ENCODE measurements at places on chromosomes 2 and 18.

DNA sequence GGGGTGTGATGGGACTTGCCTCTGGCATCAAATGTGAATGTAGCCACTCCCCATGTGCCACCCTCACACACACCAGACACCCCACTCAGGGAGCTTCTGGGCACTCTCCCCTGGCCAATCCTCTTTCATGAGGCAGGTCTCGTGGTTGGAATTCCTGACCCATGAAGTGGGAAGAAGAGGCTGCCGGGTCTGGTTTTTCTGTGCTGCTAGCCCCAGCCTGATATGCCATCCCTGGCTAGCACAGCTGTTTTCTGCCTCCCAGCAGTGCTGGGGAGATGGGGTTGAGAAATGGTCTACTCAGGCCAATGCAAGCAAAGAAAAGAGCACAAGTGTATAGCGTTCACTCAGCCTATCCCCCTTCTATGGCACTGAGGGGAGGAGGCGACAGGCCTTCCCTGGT lies 1.2 kb upstream of the C2orf72 start:
- no peak for DNase-seq

GRCh38 chr2:237590272-237591140 lies at the start of gene RAB17:
TSS of gene RAB17 (minus strand) at chr2:237590734. CDS start at chr2:237586154, 4,580 bp downstream.
- DNase-seq, result no peak

DNA sequence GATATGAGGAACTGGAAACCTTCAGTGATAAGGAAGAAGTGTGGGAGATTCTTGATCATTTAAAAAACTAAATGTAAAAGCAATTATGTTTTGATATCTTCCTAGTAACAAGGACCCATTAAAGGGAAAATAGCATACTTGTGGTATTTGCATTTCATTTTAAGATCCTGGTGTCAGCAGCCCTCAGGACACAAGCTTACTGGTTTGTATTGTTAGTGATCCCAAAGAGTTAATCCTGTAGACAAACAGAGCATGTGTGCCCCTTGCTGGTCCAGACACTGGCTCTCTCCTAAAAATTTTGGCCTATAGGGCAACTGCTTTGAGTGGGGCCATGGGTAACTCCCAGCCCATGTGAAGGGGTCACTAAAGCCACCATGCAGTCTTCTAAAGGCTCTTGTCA lies 101.1 kb upstream of the TFCP2L1 start:
- DNase-seq, result no peak

- DNase-seq, result no peak
Measured at GRCh38 chr18:57916684-57917083, 113.6 kb upstream of the ATP8B1 start.

DNA sequence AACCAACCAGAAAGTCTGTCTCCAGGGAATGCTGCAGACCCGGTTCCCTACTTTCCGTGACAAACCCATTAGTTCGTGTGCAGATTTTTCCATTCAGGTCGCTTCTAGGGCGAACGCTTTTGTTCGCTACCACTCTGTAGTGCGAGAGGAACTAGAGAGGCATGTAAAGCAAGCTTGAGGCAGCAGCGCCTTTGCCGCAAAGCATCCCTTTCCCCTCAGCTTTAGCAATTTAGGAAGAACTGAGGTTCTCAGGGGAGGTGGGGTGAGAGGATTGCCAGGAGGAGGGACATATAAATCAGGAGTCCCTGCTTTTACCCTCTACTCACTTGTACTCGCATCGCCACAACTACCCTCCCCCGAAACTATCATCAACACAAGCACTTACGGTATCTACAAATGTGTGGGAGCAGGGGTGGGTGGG lies 748 bp upstream of the ZNF804A start:
- no peak for DNase-seq

DNA sequence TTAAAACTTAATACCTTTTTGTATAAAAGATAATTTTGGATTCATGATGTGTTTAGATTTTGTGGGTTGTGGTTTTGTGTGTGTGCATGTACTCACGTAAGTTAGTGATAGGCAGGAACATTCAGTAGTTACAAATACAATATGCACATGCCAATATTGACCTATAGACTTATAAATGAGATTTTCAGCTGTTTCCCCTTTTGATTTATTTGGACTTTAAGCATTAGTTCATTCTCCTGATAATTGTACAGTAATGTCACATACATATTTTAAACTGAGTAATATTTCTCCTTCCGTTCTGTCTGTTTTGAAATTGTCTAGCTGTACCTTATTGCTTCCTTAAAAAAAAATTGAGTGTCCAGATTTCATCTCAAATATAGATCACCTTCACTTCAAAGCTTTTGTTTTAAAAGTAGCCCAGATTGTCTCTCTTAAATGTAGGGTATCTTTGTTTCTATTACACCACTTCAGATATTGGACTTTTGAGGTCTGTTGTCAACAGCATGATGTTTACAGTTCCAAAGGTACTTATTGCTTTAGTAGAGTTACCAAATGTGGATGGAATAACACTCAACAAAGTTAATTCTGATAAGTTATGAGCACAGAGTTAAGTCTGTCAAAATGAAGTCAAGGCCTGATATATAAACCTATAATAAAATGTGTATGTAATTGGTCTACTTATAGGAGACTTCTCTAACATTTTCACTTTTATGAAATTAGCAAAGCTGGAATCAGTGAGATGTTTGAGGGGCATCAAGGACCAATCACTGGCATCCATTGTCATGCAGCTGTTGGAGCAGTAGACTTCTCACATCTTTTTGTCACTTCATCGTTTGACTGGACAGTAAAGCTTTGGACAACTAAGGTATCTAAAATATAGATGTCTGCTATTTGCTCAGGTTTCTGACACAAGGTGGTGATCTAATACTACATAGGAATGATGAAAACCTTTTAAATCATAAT lies 42.0 kb downstream of the DYNC1I2 start:
- no peak for DNase-seq

- DNase-seq, result no peak
Measured at GRCh38 chr2:157245144-157245840, 12.2 kb upstream of the GALNT5 start.

- DNase-seq, result no peak
Measured at GRCh38 chr18:37532917-37533316, 32.7 kb downstream of the CELF4 start.

- no peak for DNase-seq
Measured at GRCh38 chr2:167916756-167917155, 330.6 kb downstream of the STK39 start.

DNA sequence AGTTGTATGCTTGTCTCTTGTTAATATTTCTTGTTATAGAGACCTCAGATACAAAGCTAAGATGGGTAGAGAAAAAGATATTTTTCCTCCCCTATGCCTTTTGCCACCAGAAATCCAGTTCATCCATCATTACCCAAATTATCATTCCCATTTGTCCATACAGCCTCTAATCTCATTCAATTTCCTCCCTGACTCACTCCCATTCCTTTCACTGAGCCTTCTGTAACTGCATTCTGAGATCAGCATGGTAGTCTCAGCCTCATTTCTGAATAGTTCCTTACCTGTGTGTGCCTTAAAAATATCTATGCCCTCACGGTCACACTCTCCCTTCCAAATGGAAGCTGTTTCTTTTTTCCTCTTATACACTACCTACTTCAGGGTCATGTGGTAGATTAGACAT lies 15.7 kb upstream of the PIK3C3 start:
- no peak for DNase-seq

DNA sequence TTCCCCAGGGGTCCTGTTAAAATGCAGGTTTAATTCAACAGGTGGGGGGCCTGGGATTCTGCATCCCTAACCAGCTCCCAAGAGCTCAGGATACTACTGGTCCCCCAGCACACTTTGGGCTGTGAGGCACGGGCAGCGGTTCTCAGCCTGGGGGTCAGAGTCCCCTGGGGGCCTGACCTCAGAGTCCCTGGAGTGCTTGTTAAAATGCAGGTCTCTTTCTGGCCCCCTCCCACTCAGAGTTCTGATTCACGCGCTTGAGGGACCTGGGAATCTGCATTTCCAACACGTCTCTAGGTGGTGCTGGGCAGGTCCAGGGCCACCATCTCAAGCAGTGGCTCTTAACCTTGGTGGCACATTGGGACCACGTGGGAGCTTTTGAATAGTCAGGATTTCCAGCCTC lies 2.8 kb upstream of the OTOS start:
- DNase-seq, result no peak

GRCh38 chr18:78517973-78518372 lies 461.6 kb upstream of the SALL3 start:
- no peak for DNase-seq

DNA sequence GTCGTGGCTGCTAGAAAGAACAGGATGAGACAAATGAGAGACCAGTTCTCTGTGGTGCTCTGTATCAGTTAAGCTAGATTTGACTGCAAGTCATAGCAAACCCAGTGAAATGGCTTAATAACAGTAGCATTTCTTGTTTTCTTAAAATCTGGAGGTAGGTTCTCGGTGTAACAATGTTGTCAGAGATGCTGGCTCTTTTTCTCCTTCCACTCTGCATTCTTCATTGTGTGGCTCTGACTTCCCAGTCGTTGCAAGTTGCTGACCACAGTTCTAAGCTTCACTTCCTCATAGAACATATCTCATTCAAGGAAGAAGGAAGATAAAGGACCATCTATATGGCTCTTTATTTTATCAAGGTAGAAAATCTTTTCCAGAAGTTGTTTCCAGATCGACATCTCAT lies 7.9 kb upstream of the CKAP2L start:
- DNase-seq, result no peak

GRCh38 chr18:12991821-12992179 lies 638 bp downstream of the CEP192 start:
- no peak for DNase-seq

DNA sequence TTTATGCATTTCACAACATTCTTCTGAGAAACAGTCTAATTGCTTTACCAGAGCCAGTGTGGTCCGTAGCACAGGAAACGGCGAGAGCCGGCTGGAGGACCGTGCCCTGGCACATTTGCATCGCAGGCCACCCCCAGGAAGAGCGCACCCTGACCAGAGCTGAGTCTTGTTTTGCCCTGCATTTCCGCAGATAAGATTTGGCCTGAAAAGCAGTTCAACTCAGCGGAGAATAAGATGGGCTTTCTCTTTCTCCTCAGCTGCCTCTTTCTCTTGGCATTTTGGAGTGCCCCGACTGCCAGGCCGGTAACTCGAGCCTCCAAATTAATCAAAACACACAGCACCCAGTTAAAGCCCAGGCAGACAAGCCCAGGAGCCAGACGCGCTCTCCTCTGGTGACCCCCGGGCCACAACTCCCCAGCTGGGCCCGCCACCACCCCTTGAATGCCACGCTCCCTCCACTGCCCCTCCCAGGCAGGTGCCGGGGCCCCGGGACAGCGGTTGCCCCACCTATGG lies 464 bp downstream of the COL4A4 start:
- DNase-seq, result no peak

DNA sequence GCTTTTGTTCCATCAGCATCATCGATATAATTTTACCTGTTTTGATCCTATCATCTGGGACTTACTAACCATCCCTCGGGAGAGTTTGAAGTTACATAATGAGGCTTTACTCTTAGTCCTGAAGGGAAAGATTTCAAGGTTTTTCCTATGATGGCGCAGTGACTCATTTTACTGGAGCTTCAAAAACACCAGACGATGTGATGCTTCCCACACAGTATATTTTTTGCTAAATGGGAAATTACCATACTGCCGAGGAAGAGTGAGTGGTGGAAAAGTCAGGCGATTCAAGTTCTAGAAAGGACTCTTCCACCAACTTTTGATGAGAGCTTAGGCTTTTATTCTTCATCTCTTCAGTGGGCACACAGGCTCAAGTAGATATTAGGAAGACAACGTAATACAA lies 44.6 kb upstream of the GCG start:
- no peak for DNase-seq

DNA sequence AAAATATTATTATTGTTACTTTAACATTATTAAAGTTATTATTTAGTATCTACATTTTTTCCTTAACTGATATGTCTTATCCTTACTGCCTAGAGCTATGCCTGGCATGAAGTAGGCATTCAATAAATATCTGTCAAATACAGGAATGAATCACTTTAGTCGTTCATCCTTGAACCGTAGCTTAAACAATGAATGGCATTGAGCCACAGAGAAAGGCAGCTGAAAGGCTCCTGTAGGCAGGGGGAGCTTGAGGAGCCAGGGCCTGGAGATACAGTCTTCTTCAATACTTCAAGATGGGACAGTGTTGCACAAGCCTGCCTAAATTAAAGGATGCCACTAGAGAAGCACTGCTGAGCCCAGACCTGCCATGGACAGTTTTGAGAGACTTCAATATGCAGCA lies 22.5 kb downstream of the CYRIA start:
- DNase-seq, result no peak

GRCh38 chr2:96587843-96588242 lies 50.3 kb downstream of the KANSL3 start:
- DNase-seq, result no peak

GRCh38 chr2:165778187-165778556 lies 15.9 kb downstream of the GALNT3 start:
- DNase-seq, result no peak
